HFFc6 (cell line): ENCODE measurements at places on chromosomes 7 and 10. TPM values are rescaled to one million over a fixed set of nuclear protein-coding genes. Genes with fewer than 3 reads are reported as not detected.

DNA sequence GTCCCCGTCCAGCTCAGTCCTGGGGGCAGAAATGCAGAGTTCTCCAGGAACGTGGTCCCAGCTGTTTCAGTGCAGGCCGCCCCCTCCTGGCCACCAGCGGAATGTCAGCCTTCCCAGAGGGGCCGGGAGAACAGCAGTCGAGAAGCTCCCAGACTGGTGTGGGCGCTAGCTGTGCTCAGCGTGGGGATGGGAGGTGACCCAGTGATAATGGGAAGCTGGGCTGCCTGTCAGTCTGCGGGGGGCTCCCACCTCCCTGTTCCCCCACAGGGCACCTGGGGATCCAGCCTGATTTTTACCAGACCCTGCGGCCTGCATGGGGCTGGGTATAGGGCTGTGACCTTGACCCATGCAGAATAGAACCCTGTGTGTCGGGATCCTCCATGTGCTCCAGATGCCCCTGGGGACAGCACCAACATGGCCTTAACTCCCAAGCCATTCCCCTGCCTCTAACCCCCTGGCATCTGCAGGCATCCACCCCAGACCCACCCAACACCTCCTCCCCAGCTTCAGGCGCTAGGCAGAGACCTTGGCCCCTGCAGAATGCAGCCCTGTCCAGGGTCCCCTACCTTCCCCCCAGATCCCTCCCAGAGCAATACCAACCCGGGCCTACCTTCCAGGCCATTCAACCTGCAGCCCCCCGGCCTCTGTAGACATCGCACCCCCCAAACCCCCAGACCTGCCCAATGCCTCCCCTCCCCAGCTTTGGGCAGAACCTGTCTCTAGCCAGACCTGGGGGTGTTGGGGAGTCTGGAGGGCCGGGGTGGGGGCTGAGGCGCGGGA, 880 bp upstream of the ELN start:
- H3K4me3 ChIP-seq: peak overlapping the region; percentile 4; the same call in 1 of the 2 replicates
- DNase-seq: peak; percentile 48
- peaks cover 20% of the 10 kb centered on the region for H3K27me3 ChIP-seq

DNA sequence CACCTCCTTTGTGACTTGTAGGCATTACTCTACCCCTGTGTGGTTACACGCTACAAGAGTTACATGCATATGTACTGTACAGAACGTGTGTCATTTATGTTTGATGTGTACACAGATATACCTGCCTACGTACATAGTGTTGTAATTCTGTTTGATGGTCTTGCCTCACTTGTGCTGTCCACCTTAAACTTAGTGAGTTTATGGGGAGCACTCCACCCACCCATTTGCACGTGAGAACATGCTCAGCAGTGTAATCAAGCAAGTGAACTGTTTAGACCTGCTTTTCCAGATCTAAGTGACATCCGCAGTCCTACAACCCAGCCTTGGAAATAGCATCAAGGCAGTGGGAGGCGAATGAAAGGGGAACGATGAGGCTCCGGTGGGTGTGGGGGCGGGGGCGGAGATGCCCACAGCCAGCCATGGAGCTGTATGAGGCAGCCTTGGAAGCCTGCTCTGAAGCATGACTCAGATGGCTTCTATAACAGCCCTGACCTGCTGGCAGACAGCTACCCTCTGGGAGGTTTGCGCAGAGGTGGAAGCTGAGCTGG, 52.1 kb downstream of the SUFU start:
- H3K4me1 ChIP-seq: peaks cover 19% of the 10 kb centered on the region
- H3K27ac ChIP-seq: peak overlapping the region; percentile 59
- 0 out of 2 replicates have a peak, but pooled peaks cover 4% of the 10 kb centered on the region for H3K36me3 ChIP-seq
- peak overlapping the region; percentile 1; the same call in 1 of the 2 replicates for H3K4me3 ChIP-seq
- peak; percentile 66 for DNase-seq

DNA sequence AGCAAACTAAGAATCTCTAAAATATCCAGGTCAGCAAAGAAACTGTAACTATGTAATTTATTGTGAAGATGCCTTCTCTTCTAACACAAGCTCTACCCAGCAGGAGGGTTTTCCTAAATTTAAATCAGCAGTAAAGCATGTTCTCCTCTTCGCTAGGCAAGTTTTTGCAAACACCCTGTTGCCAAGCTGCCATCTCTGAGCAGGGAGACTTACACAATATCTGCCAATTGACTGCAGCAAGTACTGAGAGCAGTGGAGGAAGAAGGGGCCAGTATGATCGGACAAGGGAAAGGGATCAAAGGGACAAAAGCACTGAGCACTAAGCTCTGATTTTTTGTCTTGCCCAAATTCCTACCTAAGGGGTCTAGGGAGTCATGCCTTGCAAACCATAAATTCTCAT, 16.0 kb upstream of the LANCL2 start:
- H3K4me1 ChIP-seq: peaks cover 14% of the 10 kb centered on the region
- H3K36me3 ChIP-seq: no peaks in the 10 kb centered on the region
- H3K27me3 ChIP-seq: peaks cover 14% of the 10 kb centered on the region
- H3K27ac ChIP-seq: no peak overlapping the region
- DNase-seq: no peak
- H3K4me3 ChIP-seq: peak overlapping the region; percentile 39

DNA sequence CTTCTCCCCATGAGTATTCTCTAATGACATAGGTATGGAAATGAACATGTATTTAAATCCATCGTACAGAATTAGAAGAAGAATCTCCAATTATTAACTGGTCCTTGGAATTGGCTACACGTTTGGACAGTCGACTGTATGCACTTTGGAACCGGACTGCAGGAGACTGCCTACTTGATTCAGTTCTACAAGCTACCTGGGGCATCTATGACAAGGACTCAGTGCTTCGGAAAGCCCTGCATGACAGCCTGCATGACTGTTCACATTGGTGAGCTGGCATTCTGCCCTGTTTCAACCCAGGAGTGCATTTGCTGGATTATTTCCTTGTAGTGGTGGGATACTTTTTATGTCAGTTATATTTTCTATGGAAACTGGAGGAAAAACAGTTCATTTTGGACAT, 32.2 kb downstream of the ZRANB1 start:
- DNase-seq: no peak
- H3K4me3 ChIP-seq: no peak overlapping the region
- peaks cover 8% of the 10 kb centered on the region for H3K36me3 ChIP-seq
- H3K27me3 ChIP-seq: peaks cover under 1% of the 10 kb centered on the region; the same call in 1 of the 2 replicates
- H3K4me1 ChIP-seq: peaks cover 17% of the 10 kb centered on the region
- H3K27ac ChIP-seq: no peak overlapping the region

DNA sequence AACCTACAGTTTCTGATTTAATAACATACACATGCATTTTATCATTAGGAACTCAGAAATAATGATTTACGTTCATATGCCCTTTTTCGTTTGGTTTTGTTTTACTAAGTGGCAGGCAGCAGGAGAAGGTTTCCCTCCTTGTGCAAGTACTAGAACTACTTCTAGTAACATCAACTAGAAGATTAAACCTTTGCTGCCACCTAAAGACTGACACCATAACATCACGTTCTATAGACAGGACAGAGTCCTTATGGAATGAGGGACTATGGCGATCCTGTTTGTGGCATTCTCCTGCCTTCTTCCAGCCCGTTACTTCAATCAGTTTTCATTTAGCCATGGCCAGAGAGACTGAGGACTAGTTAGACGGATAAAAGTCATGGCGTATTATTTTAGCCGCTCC, 53.2 kb downstream of the GAD2 start:
- no peak overlapping the region for H3K27ac ChIP-seq
- H3K4me1 ChIP-seq: peaks cover 17% of the 10 kb centered on the region; the same call in 1 of the 2 replicates
- no peaks in the 10 kb centered on the region for H3K36me3 ChIP-seq
- peaks cover 3% of the 10 kb centered on the region for H3K27me3 ChIP-seq
- peak overlapping the region; percentile 82; the same call in 1 of the 2 replicates for H3K4me3 ChIP-seq
- peak; percentile 6 for DNase-seq

DNA sequence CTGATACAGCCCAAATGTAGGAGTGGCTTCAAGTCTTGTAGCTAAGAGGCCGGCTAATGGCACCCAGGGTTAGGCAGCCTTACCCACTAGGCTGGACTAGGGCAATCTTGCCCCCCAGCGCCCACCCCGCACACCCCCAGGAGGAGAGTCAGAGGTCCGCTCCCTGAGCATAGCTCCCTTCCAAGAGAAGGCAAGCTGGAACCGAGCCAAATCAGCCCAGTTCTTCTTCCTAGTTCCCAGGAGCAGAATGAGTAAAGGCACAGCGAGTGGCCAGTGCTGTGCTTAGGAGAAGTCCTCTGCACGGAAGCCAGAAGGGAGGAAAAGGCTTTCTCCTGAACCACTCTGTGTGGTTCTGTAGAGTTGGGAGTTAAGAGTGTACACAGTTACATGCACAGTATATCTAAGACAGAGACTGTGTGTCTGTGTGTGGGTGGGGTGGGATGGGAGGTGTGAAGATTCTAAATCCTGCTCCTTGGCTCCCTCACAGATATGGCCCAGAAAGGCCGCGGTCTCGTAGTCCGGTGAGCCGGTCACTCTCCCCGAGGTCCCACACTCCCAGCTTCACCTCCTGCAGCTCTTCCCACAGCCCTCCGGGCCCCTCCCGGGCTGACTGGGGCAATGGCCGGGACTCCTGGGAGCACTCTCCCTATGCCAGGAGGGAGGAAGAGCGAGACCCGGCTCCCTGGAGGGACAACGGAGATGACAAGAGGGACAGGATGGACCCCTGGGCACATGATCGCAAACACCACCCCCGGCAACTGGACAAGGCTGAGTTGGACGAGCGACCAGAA, 59.7 kb upstream of the PDCD4 start:
- no peaks in the 10 kb centered on the region for H3K36me3 ChIP-seq
- no peak for DNase-seq
- no peaks in the 10 kb centered on the region for H3K4me1 ChIP-seq
- H3K27ac ChIP-seq: no peak overlapping the region
- H3K27me3 ChIP-seq: peaks cover 38% of the 10 kb centered on the region

GRCh38 chr7:90461219-90461618, 8.2 kb upstream of the PTTG1IP2 start:
- peaks cover 7% of the 10 kb centered on the region; the same call in 1 of the 2 replicates for H3K4me1 ChIP-seq
- no peak overlapping the region for H3K4me3 ChIP-seq
- peaks cover 18% of the 10 kb centered on the region for H3K36me3 ChIP-seq
- no peak for DNase-seq
- H3K27me3 ChIP-seq: no peaks in the 10 kb centered on the region; the same call in 1 of the 2 replicates
- H3K27ac ChIP-seq: no peak overlapping the region

- no peaks in the 10 kb centered on the region for H3K36me3 ChIP-seq
- H3K27me3 ChIP-seq: no peaks in the 10 kb centered on the region
- H3K4me1 ChIP-seq: peaks cover 27% of the 10 kb centered on the region
- H3K27ac ChIP-seq: no peak overlapping the region
Measured at GRCh38 chr7:81457852-81458522, 311.9 kb downstream of the HGF start.

GRCh38 chr7:109821156-109821555, 1251.5 kb downstream of the DNAJB9 start:
- peaks cover 7% of the 10 kb centered on the region; the same call in 1 of the 2 replicates for H3K36me3 ChIP-seq
- no peak overlapping the region for H3K4me3 ChIP-seq
- DNase-seq: no peak
- H3K27ac ChIP-seq: no peak overlapping the region
- no peaks in the 10 kb centered on the region for H3K4me1 ChIP-seq

DNA sequence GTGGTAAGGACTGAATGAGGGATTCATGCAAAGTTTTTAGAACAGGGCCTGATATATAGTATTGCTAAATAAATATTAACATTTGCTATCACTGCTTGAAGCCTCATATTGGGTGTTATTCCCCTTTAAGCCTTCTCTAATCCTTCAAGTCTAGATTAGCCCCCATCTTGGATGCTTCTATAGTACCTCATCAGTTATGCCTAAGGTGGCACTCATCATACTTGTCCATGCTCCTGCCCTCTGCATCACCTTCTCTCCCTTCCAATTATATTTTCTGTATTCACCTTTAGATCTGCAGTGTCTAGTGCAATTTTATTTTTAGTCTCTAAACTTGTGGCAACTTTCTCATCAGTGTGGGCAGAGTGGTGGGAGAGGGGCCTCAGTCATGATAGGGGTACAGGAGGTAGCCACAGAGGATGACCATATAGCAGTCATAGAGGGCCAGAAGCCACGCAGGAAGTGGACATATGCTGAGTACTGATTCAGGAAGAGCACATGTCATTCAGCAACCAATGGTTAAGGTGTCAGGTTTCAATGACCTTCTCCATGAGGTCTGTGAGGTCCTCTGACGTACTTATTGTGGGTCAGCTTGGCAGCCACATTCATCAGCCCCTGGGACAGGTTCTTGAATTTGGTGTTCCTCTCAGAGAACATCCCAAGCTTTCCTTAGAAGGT, 2.5 kb downstream of the ENTPD1 start:
- DNase-seq: no peak
- H3K36me3 ChIP-seq: no peaks in the 10 kb centered on the region
- H3K4me3 ChIP-seq: no peak overlapping the region

DNA sequence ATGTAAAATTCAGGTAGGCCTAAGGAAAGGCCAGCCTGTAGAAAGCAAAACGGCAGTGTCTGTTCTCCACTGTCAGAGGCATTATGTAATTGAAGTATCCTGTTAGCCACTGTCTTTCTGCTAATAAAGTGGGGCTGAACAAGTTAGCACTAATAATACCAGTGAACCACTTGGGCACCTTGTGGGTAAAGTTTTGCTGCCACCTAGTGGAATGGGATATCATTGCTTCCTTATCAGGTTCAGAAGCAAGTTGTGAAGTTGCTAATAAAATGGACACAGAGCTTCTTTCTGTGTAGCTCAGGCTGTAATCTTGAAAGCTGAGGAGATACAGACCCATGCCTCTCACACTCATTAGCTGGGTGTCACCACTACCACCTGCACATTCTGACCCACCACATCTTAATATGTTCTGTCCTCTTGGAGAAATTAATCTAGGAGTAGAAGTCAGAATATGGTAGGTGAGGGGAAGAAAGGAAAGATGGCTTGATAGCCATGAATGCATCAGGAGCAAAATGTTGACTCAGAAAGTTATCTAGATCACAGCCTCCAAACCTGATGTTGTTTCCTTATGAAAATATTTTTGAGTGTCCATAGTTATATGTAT, 175.1 kb downstream of the SEPTIN7 start:
- no peaks in the 10 kb centered on the region for H3K4me1 ChIP-seq
- no peaks in the 10 kb centered on the region for H3K36me3 ChIP-seq
- DNase-seq: peak; percentile 66
- peaks cover 7% of the 10 kb centered on the region for H3K27me3 ChIP-seq

DNA sequence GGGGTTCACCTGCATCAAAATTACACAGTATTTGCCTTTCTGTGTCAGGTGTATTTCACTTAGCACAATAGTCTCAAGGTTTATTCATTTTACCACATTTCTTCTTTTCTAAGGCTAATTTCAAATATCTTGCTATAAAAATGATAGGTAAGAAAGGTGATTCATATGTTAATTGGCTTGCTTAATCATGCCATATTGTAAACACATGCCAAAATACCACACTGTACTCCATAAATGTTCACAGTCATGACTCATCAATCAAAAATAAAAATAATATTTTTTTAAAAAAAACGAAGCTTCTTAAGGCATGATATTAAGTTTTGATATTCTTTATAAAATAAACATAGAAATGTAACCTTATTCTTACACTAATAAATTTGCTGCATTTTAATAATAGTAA, 947.1 kb downstream of the GRM8 start:
- no peaks in the 10 kb centered on the region for H3K36me3 ChIP-seq
- no peak overlapping the region for H3K27ac ChIP-seq
- H3K4me1 ChIP-seq: no peaks in the 10 kb centered on the region
- no peak overlapping the region for H3K4me3 ChIP-seq
- H3K27me3 ChIP-seq: no peaks in the 10 kb centered on the region

Gene RELN
- 0.03 to 0.10 TPM (median 0.03 TPM) in 3 replicates for total RNA-seq

Gene HOXA5
- total RNA-seq: 2.6 to 2.8 TPM (median 2.7 TPM) in 3 replicates

Gene SCIN
- 1.3 to 50.8 TPM (median 1.7 TPM) in 3 replicates for total RNA-seq
